ENCODE measurements at places on chromosomes 5 and 9.

DNA sequence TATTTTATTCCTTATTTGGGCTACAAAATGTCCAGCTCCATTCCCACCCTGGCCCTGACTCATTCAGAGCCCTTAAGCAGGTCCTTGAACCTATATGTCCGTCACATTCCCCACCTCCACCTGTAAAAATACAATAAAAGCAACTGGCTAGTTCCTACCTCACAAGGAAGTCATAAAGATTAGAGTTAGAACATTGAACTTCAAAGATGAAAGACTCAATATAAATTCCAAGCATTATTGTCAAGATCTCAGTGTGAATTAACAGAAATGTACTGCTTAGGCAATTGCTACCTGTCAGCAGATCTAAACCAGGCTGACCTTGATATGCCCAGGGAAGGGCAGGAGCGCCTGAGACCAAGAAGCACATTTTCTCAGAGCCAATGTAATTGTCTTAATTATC is 221.8 kb downstream of the ENC1 start:
- DNase-seq, result no peak

- DNase-seq, result no peak
Observed at GRCh38 chr5:64147379-64147778, 18.3 kb upstream of the RNF180 start.

- no peak for DNase-seq
Observed at GRCh38 chr9:123419091-123419490, 63.1 kb downstream of the CRB2 start.

DNA sequence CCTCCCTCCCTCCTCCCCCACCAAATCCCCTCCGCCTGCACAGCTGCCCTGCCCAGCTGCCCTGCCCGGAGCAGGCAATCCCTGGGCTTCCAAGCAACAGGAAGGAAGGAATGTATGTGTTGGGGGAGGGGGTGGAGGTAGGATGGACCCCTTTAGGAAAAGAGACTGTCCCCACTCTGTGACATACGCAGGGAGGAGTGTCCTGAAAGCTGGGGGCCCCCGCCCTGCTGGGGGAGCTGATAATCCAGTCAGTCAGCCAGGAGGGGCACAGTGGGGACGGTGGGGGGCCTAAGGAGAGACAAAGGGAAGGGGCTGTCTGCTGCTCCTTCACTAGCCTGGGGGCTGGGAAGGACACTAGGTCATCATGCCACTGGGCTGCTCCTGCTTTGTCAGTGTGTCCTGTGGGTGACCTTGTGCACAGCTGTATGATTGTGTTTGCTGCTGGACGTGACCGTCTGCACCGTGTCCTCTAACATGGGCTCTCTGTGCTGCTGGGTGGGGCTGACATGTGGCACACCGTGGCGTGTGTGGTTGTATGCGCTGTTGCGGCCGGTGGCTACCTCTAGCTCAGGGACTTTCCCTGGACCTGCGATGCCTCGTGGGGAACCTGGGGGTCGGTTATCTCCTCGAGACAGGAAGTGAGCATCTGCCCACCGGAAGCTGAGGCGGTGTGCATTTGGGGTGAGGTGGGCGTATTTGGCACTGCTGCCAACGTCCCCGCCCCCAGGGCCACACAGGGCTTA is 3.0 kb downstream of the N4BP3 start:
- DNase-seq, result peak; percentile 76

DNA sequence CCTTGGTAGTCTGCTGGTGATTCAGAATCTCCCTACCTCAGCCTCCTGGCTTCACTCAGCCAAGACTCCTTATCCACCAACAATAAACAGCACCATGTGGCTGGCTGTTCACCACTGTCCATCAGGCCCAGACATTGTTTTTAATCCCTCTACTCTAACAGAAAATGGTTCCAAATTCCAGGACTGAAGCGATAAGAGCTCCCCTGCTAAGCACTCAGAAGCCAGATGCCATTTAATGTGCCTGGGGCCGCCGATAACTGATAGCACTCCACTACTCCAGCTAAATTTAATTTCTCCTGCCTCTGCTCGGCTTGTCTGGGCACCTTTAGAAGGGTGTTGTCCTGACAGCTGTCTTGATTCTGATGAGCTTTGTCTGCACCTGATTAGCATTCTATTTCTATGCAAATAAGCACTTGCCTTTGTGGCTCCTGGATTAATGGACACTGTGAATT is 47.1 kb downstream of the ZNF622 start:
- DNase-seq, result no peak

- DNase-seq, result no peak
Observed at GRCh38 chr9:88874391-88874790, 116.9 kb upstream of the S1PR3 start.

DNA sequence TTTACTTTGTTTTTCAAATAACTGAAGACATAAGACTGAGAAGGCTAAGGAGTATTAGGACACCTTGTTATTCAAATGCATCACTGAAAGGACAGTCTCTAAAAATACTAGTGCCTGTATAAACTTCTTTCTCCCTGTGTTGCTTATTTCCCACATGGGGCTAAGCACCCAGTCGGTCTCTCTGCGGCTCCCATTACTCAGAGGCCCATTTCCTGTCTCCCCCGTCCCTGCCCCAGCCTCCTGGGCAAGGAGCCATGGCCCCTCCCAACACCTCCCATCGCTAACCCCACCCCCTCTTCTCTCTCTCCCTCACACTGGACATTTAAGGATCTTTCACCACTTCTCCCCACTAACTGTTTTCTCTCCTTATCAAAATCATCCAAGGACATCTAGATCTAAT is 81.9 kb downstream of the EBF1 start:
- DNase-seq, result no peak

- no peak for DNase-seq
Observed at GRCh38 chr5:82560969-82561368, 282.8 kb upstream of the RPS23 start.

GRCh38 chr5:68749077-68749476 is 344.7 kb upstream of the SLC30A5 start:
- no peak for DNase-seq

DNA sequence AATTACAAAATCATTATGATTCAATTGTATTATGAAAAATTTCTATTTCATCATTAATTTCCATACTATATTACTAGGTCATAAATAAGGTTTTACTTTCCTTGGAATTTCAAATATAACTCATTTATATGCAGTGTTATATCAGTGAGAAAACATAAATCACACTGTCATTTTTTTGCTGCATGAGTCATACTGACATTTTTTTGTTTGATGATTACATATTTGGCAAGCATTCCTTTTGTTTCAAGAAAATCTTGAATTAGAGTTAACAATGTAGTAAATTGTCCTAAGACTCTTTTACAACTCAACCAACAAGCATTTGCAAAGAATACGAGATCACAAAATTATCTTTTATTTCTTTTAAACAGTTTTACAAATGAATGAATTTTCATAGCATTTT is 298.4 kb upstream of the SEMA6A start:
- DNase-seq, result no peak

DNA sequence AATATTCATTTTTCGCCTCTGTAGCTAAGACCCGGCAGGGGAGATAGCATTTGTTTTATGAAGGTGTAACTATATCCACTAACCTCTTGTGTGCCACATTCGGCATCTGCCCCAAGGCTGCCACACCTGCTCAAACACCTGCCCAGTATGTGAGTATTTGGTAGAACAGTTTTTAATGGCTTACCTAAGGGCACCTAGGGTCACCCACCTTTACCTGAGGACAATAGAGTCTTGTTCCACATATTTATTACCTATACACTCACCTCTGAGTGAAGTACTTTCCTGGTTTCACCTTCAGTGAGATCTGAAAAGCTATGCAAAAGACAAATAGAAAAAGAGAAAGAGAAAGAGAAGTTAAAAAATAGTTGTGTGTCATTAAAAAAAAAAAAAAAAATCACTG is 68.0 kb upstream of the PIP5K1B start:
- DNase-seq, result no peak

- no peak for DNase-seq
Observed at GRCh38 chr5:160959804-160960203, 107.8 kb upstream of the ATP10B start.

DNA sequence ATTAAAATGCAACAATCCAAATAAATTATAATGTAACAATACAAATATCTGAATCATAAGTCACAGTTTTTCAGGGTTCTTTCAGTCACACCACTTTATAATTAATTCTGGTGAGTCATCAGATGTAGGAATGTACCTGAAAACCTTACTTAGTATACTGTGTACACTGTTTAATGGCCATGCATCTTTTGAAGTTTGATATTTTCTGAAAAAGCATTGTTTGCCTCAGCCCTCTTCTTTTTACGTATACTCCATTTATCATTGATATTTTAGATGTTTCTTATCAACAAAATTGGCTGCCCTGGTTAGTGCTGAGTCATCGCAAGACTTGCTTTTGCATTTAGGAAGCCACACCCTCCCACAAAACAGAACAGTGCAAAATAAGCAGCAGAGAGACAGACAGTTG is 218.6 kb downstream of the PJA2 start:
- no peak for DNase-seq

GRCh38 chr9:83081846-83082245 is 18.9 kb upstream of the RASEF start:
- no peak for DNase-seq

GRCh38 chr9:4496497-4496896 is 6.2 kb downstream of the SLC1A1 start:
- no peak for DNase-seq

DNA sequence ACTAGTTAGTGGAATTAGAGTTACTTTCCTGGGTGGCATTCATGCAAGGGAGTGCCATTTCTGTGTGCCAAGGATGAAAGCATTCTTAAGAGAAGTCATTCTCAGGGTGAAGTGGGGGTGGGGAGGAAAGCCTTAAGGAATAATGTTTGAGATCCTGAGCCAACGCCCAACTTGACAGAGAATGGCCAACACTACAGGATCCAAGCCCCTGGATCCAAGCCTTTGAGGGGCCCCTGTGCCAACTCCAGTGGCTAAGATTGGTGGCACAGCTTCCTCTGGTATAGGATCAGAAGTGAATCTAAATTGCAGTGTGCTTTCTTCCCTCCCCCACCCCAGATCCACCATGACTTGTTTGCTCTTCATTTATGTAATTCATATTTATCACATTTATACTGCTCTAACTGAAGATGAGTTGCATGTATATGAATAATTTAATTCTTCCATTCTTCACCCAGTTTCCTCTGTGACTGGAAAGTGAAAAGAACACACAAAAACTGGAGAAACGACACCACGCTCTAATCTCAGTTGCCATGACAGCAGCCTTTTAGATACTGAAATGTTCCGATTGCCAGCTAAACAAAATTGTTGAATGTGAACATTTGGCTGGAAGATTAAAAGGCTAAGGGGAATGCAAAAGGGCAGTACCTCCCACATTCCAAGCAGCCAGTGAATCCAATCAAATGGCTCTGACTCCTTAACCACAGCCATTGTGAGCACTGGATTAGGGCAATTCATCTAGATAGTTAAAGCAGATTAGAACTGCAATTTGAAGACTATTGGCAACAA is 4.5 kb downstream of the ZNF608 start:
- no peak for DNase-seq

DNA sequence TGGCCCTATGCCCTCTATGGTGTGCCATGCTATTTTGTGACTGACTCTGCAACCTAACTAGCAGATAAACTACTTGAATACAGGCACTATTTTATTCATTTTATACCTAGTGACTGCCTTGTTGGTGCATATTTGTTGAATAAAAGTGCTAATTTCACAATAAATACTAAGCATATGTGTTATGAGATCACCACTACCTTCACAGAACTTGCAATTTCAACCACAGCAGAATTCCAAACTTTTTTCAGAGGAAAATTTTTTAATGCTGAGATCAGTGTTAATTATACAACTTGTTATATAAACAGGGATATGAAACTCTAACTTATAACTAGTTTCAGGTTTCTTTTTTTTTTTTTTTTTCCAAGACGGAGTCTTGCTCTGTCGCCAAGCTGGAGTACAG is 94.8 kb downstream of the NR3C1 start:
- no peak for DNase-seq

GRCh38 chr5:151023047-151023615 is 2.7 kb downstream of the GPX3 start:
- DNase-seq, result no peak

- no peak for DNase-seq
Observed at GRCh38 chr5:2857837-2858236, 106.4 kb upstream of the IRX2 start.

DNA sequence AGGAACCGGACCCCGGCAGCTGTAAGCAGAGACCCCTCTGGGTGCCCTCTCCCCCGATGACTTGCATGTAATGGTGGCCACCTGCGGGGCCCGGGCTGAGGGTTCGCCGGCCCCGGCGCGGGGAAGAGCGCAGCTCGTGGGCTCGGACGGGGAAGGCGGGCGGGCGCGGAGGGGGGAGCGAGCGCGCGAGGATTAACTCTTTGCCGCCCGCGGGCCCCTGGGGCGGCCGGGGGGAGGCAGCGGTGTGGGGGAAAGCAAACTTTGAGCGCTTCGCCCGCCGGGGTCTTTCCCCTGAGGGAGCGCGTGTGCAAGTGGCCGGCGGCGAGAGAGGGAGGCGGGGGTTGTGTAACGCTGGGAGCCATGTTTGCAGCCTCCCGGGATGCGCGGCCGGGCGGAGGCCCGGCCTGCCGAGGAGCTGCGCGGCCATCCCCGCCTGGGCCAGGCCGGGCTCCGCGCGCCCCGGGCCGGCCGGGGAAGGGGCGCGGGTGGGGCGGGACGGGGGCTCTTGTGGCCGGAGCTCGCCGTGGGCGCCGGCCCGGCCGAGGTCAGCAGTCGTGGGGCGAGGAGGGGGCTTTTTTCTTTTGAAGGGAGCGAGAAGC is 547 bp downstream of the ANP32B start:
- peak; percentile 57 for DNase-seq

- DNase-seq, result no peak
Observed at GRCh38 chr9:121780177-121781040, 129.0 kb downstream of the DAB2IP start.

DNA sequence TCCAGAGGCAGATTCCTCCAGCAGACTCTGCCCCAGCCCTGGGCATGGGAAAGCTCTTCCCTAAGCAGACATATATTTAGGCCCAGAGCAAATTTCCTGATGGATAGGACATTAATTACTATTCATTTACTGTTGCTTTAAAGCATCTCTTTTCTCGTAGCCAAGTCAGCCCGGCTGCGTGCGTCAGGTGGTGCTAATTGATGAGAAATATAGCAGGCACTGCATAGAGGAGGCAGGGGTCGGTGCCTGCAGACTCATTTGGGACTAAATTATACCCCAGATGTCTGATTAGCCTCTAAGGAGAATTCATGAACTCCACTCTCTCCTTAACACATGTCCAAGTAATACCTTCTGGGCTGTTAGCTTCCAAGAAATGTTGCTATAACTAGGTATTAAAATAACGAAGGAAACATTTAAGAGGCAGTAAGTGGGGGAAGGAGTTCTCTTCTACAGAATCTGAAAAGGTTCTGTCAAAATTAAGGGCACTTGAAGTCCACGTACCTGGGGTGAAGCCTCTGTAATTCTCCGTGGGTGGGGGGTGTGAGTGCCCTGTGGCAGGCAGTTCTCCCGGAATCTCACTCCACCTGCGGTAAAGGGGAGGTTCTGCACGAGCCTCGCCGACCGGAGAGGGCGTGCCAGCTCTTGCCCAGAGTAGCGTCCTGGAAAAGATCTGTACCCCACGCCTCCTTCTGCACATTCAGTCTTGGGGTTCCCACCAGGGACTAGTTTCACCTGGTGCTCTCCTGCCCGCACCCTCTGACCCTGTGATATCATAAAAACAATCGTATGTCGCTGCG is 115.9 kb upstream of the FCN2 start:
- DNase-seq, result no peak

Data from stimulated activated CD4-positive, alpha-beta T cell treated with anti-CD3 and anti-CD28 coated beads, Interleukin-4, amount 100 ng/mL, for 4 hours (primary cell).